Activated naive CD8-positive, alpha-beta T cell treated with anti-CD3 and anti-CD28 coated beads for 36 hours (primary cell): ENCODE measurements at places on chromosomes 16 and 17.

GRCh38 chr16:3413730-3414379, 12.8 kb downstream of the ZNF174 start:
- no peak for DNase-seq

- no peak for DNase-seq
Observed at GRCh38 chr17:10067446-10068143, 130.8 kb downstream of the GAS7 start.

- DNase-seq, result no peak
Observed at GRCh38 chr17:4953451-4953961, 2.6 kb downstream of the ENO3 start.

DNA sequence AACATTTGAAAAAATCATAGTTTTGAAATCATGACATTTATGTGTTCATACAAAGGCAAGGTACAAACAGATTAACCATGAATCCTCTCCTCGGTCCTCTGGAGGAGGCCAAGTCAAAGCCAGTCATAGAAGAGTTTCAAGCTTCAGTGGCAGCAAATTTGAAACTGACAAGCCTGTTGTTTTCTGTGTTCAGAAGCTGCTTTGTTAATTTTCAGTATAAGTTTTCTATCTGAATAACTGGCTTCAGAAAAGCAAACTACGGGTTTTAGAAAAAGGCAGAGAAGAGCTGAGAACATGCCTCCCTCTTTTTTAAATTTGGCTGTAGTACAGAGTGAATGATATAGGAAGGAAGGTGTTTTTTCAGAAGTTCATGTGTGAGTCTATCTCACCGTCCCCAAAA, 79.6 kb upstream of the CLEC18B start:
- DNase-seq, result no peak

DNA sequence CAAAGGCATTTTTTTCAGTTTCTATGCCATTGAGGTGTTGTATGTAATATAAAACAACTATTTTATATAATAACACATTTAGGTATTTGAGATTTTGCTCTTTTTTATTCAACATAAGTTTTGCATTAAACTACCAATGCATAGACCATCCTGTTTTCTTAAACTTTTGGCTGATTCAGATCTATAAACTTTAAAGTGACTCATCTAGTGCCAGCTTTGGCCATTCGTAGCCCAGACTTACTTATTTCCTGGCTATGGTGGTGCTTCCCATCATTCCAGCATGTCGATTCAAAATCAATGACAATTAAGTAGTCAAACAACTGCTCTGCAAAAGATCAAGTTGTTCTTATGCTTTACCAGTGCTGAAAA, 3.1 kb downstream of the ERI2 start:
- DNase-seq, result no peak

DNA sequence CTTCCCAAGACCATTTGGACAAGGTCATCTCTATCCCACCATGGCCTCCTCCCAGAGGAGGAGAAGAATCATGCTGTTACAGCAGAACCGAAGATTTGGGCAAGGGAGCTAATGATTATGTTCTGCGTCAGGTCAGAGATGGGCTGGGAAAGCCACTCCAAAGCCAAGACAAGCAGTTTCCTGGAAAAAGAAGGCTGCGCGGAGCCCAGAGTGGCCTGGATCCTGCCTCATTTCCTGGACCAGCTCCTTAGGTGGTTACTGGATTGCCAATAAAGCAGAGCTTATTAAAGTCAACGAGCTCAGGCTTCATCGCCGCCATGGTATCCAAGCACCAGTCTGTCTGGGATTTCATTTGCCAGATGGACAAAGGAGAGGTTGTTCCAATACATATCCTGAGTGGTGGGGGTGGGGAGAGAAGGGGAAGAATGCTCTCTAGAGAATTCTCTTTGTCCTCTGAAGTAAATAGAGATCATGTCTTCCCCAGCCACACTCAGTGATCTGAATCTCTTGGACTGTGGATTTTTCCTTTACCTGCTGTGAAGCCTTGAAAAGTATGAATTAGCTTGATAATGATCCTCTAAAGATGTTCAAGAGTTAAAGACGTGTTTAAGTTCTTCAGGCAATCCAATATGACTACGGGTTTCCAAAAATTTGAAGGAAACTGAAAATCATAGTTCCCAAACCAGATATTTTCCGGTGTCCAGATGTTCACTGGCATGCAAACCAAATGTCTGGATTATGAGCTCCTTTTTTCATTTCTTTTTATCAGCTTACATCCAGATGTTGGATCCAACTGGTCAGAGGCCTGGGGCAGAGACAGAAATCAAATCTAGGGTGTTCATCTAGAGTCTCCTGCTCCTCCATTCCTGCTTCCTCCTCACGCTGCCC, 17.7 kb downstream of the PRAC1 start:
- no peak for DNase-seq

DNA sequence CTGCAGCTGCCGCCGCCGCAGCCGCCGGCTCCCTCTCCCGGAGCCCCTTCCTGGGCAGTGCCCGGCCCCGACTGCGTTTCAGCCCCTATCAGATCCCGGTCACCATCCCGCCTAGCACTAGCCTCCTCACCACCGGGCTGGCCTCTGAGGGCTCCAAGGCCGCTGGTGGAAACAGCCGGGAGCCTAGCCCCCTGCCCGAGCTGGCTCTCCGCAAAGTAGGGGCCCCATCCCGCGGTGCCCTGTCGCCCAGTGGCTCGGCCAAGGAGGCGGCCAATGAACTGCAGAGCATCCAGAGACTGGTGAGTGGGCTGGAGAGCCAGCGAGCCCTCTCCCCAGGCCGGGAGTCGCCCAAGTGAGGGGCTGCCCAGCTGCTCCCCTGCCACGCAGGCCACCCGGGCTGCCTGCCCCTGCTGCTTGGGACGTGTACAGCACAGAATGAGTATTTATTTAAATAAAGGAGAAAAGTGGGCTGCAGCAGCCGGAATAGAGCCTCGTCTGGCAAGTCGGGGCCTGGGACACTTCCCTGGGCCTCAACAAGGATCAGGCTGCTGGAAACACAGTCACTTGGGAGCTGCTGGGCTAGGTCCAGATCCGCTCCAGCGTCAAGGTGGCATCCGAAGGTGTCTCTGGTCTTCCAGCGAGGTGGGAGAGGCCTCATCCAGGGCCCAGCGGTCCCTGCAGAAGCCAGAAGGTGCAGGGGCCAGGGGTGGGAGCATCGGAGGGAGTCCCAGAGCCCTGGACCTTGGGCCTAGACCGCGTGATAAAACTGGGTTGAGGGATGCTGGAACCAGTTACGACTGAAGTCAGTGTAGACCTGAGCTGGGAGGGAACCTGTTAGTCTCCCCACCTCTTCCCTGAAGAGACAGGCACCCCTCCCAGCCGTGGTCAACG, 8.8 kb downstream of the TBX2 start:
- DNase-seq, result no peak

DNA sequence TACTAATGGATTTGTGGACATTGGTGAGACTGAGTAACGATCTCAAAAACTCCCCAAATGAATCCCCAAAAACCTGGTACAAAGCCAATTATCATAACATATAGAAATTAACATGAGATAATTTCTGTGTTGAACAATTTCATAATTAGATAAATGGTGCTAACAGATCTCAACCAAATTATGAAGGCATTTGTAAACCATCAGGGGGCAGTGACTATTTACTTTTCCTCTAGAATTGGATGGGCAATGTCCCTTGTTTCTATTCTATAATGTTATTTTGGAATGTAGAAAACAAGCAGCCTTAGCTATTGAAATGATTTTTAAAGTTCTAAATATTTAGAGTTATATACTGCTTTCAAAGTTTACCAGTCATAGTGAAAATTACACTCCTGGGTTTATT, 57.8 kb downstream of the MYH10 start:
- DNase-seq, result no peak

GRCh38 chr17:74390680-74391653, 23.7 kb downstream of the GPR142 start:
- DNase-seq, result no peak

- no peak for DNase-seq
Observed at GRCh38 chr17:10136258-10136981, 62.0 kb downstream of the GAS7 start.

DNA sequence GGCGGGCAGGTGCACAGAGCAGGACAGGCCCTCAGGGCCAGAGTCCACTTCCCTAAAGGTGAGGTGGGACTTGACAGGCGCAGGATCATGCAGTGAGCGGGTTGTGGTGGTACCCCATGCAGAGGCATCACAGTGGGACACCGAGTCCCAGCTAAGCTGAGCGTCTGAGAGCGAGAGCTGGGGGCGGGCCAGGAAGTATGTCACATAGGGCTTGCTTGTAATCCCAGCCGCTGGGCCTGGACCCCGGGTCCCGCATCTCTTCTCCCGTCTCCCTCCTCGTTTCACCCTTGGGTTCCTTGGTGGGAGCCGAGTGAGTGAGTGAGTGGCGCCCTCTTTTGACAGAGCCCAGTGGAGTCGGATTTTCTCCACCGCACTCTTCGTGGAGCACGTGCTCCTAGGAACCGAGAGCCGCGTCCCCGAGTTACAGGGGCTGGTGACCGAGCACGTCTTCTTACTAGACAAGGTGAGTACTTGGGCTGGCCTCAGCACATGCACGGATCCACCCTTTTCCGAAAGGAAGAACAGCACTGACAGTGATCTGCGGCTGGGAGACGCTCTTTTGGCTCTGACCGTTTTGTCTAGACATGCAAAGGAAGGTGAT, 50.8 kb upstream of the ENDOV start:
- no peak for DNase-seq

GRCh38 chr16:11395949-11396240, 50.6 kb downstream of the RMI2 start:
- no peak for DNase-seq

GRCh38 chr16:55701442-55702319, 45.9 kb downstream of the SLC6A2 start:
- DNase-seq, result peak; percentile 50

- DNase-seq, result no peak
Observed at GRCh38 chr16:1982013-1982433, 754 bp upstream of the NOXO1 start.

DNA sequence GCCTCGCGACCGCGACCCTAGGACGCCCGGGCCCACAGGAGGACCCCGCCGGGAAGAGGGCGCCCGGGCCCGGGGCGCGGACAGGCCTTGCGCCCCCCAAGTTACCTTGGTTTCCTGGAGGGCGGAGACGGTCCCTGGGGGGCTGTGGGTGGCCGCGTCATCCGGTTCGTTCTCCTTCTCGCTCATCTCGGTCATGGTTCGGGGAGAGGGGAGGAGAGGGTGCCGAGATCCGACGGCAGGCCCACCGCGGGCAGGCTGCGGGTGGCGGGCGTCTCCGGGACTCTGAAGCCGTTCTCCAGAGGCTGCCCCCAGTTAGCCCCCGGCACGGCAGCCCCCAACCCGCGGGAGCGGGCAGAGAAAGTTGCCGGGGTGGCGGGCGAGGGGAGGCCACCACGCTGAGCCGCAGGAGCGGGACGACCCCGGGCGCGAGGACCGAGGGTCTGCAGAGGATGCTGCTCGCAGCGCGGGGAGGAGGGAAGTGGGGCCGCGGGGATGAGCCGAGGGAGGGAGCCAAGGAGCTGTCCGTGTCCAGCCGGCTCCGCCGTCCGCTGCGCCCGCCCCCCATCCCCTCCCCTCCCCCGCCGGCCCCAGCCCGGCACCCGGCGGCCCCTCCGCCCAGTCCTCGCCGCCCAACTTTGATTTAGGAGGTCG, at the start of gene STAC2:
Gene STAC2 (minus strand): TSS at position 638 of the 651 bp plus-strand sequence. CDS start 443 bp downstream, at position 195.
- DNase-seq, result no peak

- no peak for DNase-seq
Observed at GRCh38 chr17:6539871-6540270, 16.5 kb downstream of the PITPNM3 start.

DNA sequence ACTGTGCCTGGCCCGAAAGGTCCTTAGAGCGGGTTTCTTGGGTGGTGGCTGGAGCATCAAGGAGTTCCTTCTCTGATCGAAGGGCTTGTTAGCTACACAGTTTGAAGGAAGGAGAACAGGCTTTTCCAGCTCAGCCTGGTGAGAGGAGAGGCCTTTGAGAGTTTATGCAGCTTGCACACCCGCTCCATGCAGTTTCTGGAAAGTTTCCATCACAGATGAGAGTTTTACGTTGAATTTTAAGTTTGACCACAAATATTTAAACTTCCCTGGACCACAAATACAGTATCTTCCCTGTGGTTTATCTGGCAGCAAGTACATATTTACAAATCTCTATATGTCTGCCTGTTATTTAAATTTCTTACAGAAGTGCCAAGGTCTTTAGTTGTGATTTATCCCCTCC, 56.8 kb downstream of the HIC1 start:
- no peak for DNase-seq

- DNase-seq, result no peak
Observed at GRCh38 chr17:4189280-4189679, 46.3 kb downstream of the CYB5D2 start.

DNA sequence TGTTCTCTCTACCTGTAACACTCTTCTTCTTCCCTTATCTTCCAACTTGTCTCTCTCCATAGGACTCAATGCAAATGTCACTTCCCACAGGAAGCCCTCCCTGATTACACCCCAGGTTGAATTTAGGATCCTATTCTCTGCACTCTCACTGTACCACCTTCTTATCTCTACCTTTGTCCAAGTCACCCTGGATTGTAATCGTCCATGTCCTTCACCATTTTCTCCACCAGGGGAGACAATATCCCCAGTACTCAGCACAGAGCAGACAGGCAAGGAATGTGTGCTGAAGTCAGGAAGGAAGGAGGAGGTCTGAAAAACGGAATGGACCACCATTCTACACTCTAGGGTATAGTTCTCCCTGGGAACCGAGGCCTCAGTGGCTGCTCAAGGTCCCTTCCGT, 14.2 kb downstream of the C16orf82 start:
- DNase-seq, result no peak

- DNase-seq, result no peak
Observed at GRCh38 chr16:85603203-85603755, 9.8 kb upstream of the GSE1 start.

- no peak for DNase-seq
Observed at GRCh38 chr17:12627177-12627629, 38.5 kb upstream of the MYOCD start.

- no peak for DNase-seq
Observed at GRCh38 chr16:57722210-57722499, 13.4 kb upstream of the KATNB1 start.

- DNase-seq, result no peak
Observed at GRCh38 chr16:565419-566330, 1.1 kb upstream of the NHLRC4 start.
